H54 (cell line): ENCODE measurements at places on chromosomes 2 and 18.

GRCh38 chr2:194104687-194105086 lies 1552.3 kb upstream of the SLC39A10 start:
- no peak for DNase-seq

- peak; percentile 39 for DNase-seq
Measured at GRCh38 chr2:3728104-3729054, 25.0 kb downstream of the DCDC2C start.

- no peak for DNase-seq
Measured at GRCh38 chr2:59217360-59217759, 976.2 kb upstream of the FANCL start.

GRCh38 chr2:45301307-45302277 lies 292.3 kb upstream of the SIX2 start:
- DNase-seq, result no peak

DNA sequence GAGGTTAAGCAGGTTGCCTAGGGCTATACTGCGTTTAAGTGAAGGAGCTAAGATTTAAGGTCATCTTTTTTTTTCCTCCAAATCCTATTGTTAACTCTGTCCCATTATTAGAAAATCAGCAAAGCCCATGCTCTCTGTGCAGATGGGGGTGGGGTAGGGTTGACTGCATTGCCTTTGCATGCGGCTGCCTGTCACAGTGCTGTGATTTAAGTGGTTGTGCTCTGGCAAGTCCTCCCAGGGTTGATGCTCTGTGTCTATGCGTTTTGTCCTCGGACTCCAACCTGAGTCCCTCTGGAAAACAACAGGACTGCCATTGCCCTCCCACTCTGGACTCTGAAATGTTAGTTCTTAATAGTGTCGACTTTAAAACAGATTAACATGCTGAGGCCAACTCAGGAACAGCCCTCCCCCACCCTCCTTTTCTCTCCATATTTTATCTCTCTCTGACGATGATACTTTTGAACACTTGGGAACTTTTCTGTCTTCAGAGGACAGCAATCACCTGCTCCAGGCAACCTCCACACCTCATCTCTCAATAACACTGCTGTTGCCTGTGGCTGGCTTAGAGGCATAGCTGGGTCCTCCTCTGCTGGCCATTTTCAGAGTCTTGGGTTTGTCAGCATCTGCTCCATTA lies 5.8 kb downstream of the FHOD3 start:
- DNase-seq, result no peak

- DNase-seq, result no peak
Measured at GRCh38 chr2:163466331-163467250, 269.2 kb downstream of the FIGN start.

DNA sequence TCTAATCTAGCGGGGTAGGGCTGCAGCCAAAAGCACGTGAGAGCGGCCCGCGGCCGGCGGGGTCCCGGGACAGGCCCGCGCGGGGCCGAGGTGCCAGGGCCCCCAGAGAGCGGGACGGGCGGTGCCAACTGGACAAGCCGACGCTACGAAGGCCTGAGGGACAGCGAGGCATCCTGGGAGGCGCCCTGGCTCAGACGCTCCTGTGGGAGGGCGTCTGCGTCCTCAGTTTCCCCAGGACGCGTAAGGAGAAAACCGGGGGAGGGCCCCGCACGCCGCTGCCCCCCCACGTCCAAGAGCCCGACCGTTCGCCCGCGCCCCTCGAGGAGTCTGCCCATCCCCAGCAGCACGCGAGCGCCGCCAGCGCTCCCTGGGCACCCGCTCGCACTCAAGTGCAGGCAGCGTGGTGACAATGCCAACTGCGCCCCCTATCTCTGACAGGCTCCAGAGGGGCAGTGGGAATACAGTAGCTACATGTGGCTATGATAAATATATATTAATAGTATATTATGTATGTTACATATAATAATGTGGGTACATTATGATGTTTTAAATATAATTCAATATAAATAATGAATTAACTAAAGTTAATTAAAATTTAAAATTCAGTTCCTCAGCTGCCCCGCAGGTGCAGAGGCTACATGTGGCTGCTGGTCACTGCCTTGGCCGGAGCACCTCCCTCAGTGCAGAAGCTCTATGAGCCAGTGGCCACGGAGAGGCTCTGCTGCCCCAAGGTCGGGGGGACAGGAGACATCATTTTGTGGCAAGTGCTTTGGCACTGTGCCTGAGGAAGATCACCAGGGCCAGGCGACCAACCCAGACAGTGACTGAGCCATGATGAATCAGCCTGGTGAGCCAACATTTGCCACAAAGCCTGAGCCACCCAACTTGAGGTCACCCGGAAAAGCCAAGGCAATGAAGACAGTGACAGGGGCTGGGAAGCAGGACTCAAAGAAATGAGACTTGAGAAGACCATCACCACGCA lies 5.5 kb upstream of the SFT2D3 start:
- DNase-seq, result no peak

GRCh38 chr2:216021768-216022565 lies 8.6 kb upstream of the MREG start:
- no peak for DNase-seq

DNA sequence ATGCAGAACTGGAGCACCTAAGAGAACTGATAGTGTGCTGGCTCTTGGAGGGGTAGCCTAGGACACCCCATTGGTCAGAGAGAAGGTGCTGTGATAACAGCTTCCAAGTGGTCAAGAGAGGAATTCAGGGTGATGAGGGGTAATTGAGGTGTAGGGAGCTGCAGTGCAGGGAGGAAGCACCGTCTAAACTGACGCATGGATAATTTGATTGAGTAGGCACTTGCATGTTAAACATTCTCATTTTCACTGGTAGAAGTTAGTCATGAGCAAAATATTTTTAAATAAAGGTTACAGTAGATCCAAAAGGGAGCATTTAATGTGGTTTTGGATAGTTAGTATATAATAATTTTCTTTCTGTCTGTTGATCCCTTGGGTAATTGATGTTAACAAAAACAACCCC lies 155.1 kb upstream of the TCF4 start:
- DNase-seq, result no peak

GRCh38 chr2:154882725-154883124 lies 184.2 kb downstream of the KCNJ3 start:
- no peak for DNase-seq

DNA sequence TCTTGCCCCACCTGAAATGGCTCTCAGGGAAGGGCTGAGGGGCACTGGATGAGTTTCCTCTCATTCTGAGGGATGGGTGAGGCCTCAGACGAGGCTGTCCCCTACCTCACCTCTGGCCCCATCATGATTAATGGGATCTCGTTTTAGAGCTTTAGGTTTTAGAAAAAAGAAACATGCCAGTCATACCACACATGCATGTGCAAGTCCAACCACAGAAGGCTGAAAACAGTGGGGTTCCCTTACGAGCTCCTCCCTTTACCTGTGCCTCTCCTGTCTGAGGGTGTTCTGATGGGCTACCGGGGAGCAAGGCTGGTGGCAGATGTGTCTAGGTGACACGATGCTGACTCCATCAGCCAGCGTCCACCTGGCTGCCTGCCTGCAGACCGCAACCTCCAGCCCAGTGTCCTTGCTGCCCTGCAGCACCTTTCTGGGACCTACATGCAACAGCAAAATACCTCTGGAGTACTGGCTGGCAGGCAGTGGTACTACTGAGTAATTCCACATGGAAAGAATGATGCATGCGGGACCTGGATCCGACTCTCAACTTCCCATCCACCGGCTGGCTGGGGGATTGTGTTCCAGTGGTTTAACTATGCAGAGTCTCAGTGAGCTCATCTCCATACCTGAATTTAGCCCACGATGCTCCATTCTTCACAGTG lies 9.1 kb upstream of the LYPD6B start:
- no peak for DNase-seq

DNA sequence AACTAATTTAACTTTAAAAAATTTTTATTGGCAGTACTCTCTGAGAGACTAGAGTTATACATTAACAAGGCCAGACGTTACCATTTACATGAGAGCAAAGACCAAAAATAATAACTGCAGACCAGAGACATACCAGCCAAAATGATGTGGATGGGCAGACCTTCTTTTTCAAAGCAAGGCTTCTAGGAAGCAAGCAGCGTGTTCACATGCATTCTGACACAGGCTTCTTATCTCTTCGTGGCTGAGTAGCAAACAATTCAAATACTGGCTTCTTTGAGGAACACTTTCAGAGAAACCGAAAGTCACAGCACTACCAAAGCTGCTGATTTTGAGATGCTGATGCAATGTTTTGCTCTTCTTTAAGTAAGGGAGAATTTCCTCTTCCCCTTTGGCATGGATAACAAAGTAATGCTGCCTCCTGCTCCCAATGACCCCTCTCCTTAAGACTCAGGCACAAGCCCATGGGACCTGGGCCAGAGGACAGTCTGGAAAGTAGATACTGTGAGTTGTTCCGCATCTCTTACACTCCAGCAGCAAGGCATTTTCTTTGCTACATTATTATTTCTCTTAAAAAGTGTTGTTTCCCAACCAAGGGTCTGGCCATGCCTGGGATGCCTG lies 181.9 kb downstream of the MREG start:
- DNase-seq, result no peak

DNA sequence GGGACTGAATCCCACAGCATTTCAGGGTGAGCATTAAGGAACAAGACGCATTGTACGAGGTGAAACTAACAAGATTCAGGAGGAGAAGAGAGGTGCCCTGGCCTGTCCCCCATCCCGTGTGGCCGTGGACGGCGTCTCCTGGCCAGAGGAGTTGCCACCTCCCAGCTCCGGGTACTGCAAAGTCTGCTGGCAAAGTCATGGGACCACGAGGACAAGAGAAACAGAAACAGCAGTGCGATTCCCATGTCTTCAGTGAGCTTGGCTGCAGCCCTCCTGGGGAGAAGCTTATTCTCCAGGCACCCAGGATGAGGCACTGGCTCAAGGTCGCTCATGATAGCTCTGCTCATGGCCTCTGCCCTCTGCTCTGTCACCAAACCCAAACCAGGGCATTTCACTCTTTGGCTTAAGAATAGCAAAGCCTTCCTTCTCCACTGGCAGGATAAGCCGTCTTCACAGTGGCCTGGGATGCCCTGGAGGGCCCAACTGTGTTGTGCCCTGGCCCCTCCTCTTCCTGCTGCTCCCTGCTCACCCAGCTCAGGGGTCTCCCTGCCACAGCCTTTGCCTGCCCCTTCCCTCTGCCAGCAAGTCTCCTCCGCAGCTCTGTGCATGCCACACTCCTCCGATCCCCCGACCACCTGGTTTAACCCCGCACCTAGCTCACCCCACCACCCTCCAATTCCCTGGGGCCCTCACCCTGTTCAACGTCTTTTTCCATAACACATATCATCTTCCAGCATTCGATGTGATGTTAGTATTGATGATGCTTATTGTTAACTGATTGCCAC lies 144.8 kb downstream of the PXDN start:
- no peak for DNase-seq

DNA sequence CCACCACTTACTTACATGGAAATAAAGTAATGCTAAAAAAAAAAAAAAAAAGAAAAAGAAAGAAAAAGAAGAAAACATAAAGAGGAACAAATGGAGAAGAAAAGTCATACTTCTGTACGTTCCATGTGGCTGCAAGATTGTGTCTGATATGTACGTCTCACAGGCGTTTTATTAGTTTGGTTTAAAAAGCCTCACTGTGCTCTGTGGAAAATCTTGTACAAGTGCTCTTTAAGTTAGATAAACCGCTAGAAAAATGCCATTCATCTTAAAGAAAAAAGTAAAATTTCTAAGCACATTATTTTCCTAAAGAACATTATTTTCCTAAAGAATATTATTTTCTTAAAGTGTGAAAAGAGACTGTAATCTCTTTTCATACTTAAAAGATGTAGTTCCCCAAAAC lies 165.1 kb downstream of the ZNF521 start:
- DNase-seq, result no peak

DNA sequence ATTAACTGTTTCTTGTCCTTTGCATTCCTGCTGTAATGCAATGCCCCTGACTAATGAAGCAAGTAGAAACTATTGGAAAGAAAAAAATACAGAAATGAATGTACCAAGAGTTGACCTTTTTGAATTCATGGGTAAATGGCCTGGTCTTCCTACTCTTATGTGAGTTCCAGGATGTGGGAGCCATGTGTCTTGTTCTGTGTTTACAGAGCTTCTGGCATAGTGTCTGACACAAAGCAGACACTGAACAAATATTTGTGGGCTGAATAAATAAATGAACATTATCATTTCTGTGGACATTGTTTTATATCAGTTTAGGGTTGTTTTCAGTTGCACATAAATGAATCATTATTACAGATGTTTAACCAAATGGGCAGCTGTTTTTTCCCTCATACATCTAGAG lies 155.5 kb downstream of the CD8B2 start:
- no peak for DNase-seq

GRCh38 chr18:61039251-61039650 lies 294.0 kb upstream of the CDH20 start:
- DNase-seq, result no peak

GRCh38 chr2:197011801-197012641 lies 85.5 kb upstream of the PGAP1 start:
- DNase-seq, result no peak

- DNase-seq, result no peak
Measured at GRCh38 chr18:52403291-52404021, 63.5 kb downstream of the DCC start.
